ENCODE measurements at places on chromosomes 13 and 19.

DNA sequence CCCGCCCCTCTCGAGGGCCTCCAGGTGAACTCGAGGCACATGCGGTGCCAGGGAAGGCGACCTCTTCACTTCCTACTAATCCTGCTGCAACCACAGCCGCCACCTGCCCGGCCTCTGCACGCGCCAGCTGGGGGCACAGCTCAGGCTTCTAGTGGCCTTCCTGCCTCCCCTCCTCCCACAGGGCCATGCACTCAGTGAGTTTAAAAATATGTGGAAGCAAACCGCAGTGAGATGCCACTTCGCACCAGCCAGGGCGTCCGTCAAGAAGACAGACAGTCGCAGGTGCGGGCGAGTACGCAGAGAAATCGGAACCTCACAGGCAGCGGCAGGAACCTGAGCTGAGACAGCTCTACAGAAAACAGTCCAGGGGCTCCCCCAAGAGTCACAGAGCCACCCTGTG is 10.4 kb downstream of the LMNB2 start:
- no peak for DNase-seq

DNA sequence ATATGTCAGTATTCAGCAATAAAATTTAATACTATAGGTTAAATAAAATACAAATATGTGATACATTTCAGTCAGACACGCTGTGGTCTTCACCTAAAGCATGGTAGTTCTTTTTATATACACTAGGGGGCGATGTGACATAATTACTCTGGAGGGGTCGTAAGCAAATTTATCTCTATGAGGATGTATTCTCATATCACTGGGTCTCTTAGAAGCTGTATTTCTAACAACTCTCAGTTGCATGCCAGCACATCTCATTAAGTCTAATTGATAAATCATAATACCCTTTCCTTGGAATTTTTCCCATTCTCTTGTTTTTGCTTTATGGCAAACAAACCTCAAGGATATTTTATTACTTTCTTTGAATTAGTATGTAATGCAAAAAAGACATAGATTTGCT is 3.9 kb upstream of the PCDH17 start:
- no peak for DNase-seq

DNA sequence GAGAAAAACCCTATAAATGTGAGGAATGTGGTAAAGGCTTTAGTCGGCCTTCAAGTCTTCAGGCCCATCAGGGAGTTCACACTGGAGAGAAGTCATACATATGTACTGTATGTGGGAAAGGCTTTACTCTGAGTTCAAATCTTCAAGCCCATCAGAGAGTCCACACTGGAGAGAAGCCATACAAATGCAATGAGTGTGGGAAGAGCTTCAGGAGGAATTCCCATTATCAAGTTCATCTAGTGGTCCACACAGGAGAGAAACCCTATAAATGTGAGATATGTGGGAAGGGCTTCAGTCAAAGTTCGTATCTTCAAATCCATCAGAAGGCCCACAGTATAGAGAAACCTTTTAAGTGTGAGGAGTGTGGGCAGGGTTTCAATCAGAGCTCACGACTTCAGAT is 11.7 kb downstream of the ZNF226 start:
- no peak for DNase-seq

GRCh38 chr13:45490068-45490467 is 25.3 kb downstream of the COG3 start:
- DNase-seq, result no peak

DNA sequence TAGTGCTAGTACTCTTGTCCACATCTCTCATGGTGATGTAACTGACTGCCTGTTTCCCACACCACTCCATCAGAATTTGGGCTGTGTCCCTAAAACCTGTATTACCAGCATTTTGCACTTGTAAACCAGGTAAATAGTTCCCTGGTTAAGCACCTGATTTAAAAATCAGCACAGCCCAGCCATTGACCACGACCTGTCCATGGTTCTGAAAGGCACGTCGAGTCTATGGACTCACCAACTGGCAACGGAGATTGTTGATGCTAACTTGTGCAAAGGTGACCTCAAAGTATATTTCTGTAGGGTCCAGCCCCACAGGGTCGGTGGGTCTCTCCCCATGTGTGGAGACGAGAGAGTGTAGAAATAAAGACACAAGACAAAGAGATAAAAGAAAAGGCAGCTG is 46.7 kb upstream of the ZNF835 start:
- no peak for DNase-seq

GRCh38 chr19:10104130-10104513 is 1.6 kb upstream of the ANGPTL6 start:
- no peak for DNase-seq

- DNase-seq, result no peak
These were observed 623.2 kb downstream of the SLITRK5 start for GRCh38 chr13:88294368-88294767.

- DNase-seq, result no peak
These were observed 6.7 kb upstream of the TEKTIP1 start for GRCh38 chr19:3532154-3532786.

GRCh38 chr19:57560049-57560491 is 407 bp upstream of the ZNF550 start:
- DNase-seq, result no peak

DNA sequence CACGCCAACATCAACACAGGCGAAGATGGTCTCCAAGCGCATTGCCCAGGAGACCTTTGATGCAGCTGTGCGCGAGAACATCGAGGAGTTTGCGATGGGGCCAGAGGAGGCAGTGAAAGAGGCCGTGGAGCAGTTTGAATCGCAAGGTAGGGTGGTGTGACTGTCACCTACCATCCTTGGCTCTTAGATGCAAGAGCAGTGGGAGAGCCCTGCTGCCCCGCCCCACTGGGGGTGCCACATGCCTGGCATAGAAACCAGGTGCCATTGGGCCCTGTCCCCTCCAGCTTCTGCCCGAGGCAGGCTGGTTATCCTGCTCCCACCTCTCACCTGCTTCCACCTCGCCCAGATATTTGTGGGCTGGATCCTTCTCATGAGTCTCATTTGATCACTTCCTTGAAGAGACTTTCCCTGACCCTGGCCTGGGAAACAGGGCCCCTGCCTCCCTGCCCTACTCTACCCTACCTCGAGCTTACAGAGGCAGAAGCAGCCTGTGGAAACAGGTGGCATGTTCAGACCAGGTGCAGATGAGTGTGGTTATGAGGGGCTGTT is 9.4 kb downstream of the ARMC6 start:
- DNase-seq, result no peak

DNA sequence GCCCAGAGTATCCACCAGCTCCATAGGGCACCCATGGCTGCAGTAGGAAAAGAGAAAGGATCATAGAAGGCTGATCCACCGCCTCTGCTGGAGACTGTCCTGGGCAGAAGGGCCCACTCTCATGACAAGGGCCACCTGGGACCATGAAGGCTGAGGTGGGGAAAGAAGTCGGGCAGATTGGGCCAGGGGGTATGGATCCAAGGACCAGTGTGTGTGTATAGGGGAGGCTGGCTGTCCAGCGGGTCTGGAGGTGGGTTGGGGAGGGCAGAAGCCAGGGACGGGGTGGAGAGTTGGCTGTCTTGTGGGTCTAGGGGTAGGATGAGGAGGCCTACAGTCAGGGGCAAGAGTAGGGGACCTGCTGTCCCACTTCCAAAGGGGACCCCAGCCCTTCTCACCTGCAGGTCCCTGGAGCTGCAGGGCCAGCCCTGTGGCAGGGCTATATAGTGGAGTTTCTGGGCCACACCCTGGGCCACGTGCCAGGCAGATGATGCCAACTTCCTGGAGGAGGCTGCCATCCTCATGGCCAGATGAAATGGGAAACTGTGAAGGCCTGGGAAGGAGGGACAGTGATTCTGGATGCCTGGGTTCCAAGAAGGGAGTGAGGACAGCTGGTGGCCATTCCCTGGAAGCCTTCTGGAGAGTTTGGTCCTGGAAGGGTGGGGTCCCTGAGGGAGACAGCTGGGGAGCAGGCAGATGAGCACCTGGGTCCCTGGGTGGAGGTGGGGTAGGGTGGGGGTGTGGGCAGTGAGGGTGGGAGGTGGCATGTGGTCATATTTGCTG is at the start of gene FCGBP:
FCGBP (minus strand) TSS at position 51 of the 780 bp plus-strand sequence.
- no peak for DNase-seq

Data from amygdala (tissue), 56 donors.